Femur (tissue), 1 donor: ENCODE measurements at places on chromosomes 5 and 9.

- peak; percentile 15 for DNase-seq
These were observed 47.0 kb upstream of the EXOC3 start for GRCh38 chr5:395921-396530.

- no peak for DNase-seq
These were observed 30.9 kb downstream of the NR4A3 start for GRCh38 chr9:99852617-99853016.

GRCh38 chr5:125152461-125153189, 406.2 kb upstream of the ZNF608 start:
- DNase-seq, result no peak

GRCh38 chr5:98497418-98497817, 276.0 kb upstream of the RGMB start:
- DNase-seq, result no peak

DNA sequence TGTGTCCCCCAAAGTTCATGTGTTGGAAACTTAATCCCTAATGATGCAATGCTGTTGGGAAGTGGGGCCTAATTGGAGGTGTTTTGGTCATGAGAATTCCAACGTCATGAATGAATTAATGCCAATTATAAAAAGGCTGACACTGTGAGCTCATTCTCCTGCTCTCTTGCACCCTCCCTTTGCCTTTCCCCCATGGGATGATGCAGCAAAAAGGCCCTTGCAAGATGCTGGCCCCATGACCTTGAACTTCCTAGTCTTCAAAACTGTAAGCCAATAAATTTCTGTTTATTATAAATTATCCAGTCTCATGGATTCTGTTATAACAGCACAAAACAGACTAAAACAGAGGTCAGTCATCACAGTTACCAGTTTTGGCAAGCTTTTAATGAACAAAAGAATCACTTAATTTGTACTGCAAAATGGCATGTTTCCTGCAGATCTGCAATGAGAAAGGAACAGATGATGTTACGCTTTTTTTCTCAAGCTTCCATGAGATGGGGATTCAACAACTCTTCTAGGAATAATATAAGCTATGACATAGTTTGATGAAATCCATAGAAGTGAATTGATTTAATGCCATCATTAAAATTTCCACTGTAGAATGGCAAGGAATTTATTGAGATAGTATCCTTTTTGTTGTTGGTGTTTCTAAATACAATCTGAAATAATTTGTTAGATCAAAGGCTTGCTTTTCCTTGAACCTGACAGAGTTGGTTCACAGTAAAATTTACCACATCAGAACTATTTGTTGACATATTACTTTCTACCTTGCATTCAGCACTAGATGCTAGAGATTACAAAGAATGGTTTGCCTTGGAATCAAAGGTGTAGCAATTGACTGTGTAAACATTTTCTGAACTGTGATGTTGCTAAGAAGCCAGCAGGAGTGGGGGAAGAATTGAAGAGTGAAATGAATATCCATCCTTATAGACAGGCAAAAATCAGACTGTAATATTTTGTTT, 29.3 kb upstream of the RFK start:
- no peak for DNase-seq

- no peak for DNase-seq
These were observed 9.3 kb downstream of the SLC27A6 start for GRCh38 chr5:128974567-128974966.

- DNase-seq, result no peak
These were observed 107.9 kb upstream of the EFNA5 start for GRCh38 chr5:107778647-107779046.

GRCh38 chr5:60026161-60026560, 132.6 kb upstream of the PDE4D start:
- DNase-seq, result no peak

DNA sequence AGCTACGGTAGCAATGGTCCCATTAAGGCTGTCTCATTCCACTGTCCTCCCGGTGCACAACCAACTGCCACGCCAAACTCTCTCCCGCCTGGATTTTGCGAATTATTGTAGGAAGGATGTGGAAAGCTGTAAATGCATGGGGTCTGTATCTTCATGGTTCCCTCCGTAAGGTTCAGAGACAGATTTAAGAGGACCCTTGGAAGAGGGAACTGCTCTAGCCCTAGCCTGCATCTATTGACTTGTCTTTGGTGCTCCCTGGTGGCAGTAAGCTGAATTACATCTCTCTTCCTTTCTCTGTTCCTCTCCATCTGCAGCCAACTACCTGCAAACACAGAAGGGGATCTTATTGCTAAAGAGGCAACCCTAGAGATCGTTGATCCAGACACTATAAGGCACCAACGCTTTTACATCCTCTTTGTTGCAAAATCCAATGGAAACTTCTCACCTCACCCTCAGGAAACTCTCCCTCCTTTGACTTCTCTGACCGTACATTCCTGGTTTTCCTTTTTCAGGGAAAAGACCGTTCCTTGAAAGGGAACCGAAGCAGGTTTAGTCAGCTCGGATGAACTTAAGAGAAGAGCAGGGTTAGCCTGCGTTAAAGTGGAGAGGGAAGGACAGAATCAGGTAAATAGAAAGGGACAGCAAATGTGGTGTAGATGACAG, 11.9 kb downstream of the CAPSL start:
- peak; percentile 58 for DNase-seq

- peak; percentile 4 for DNase-seq
These were observed 31.7 kb downstream of the GLT6D1 start for GRCh38 chr9:135607401-135608293.

DNA sequence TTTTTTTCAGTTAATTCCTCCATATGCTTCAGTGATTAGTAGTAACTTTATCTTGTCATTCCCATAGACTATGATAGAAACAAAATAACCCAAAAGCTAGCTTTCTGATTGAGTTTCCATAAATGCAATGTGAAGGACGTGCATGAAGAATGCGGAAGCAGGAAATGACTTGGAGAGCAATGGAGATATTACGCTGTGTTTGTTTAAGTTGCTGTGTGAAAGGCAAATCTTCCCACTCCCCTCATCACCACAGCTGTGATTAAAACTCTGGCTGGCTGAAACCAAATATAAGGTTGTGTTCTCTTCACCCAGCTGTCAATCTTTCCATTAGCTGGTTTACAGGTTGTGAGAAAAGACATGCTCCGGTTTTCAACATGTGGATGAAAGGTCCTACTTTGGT, 83.9 kb downstream of the NR2F1-AS1 start:
- no peak for DNase-seq

DNA sequence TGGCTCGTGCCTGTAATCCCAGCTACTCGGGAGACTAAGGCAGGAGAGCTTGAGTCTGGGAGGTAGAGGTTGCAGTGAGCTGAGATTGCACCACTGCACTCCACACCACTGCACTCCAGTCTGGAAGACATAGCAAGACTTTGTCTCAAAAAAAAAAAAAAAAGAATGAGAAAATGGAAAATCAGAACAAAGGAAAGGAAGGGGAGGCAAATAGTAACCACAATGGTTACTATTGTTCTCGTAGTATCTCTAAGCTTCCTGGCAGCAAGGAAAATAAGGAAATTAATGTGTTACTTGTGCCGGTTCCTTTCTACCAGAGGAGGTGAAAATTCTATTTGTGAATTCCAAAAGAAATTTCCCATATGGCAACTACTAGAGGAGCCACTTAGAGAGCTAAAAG, 48.5 kb upstream of the BNC2 start:
- no peak for DNase-seq

DNA sequence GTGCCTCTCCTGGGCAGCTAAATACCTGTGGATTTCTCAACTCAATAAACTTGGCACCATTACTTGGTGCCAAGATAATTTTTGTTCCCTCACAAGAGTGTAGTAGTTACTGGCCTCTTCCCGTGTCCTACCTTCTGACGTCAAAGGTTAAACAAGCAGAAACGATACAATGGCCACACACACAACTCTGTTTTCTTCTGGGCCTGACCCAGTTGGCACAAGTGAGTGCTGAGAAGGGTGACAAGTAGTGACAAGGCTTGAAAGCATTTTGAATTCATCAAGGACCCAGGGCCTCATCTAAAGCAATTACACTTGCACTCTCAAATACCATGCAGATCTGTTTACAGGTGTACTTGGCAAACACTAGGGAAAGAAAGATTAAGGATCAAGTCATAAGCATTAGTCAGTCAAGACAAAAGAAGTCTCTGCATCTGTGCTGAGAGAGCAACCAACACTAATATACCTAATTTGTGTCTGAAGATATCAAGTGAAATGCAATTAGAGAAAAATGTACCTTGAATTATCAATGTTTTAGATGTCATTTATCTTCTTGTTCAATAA, 30.8 kb downstream of the RASEF start:
- no peak for DNase-seq

DNA sequence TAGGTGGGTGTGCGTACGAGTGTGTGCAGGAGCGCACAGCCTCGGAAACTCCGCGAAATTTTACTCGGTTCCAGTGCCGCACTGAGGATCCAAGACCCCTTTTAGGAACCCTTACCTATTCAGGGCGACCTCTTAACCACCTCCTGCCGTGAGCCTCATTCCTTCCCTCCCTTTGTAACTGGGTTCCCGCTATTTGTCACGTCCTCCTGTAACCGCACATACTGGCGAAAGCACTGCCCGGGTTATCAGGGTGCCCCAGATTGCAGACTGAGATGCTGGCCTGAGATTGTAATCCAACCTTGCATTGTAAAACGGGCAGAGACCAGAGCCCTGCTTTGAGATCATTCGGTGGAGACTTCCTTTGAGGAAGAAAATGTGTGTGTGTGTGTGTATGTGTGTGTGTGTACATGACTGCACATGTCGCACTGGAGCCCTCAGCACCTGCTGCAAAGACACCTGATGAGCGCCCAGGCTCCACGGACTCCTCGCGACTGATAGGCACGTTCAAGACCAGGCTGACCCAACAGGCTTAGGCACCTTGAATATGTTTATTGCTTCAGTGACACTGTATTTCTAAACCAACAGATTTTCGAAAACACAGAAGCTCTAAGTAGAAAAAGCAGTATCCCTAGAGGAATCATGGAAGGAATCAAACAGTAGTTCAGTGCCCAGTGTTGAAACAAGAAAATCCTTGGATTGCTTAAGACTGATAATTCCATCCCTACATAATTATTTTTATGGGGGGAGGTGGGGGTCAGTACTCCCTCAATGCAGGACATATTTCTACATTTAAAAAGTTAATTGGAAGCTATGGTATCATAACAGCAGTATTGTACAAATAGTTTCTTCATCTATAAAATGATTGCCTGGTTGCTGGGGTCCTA, 86.5 kb upstream of the TNFAIP8 start:
- DNase-seq, result peak; percentile 36

- DNase-seq, result no peak
These were observed 247.2 kb downstream of the CETN3 start for GRCh38 chr5:90162324-90162723.

GRCh38 chr9:135479469-135480052, at the start of gene PPP1R26:
Gene PPP1R26, plus strand, starts transcription at chr9:135479782. Its CDS starts 4,729 bp downstream, at chr9:135484511.
- no peak for DNase-seq

GRCh38 chr5:11182441-11183080, 421.5 kb upstream of the DAP start:
- no peak for DNase-seq

GRCh38 chr5:57504357-57504756, 21.7 kb upstream of the ACTBL2 start:
- DNase-seq, result no peak

- DNase-seq, result no peak
These were observed 94.3 kb downstream of the DAP start for GRCh38 chr5:10666531-10667299.

DNA sequence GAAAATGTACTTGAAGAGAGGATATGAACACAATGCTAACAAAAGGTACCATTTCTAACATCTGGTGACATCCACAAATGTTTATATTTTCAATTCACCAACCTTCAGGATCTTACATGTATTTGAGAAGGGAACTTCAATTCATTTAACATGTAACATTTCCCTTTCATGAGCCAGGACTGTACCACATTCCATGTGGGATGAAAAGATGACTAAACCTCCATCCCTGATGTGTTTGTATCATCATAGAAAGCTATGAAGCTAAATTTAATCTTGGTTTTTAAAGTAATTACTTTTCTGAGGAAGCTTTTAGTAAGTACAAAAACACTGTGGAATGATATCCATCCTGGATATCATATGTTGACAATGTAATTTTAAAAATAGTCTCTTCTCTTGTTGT, 78.2 kb upstream of the GNA14 start:
- no peak for DNase-seq

- DNase-seq, result peak; percentile 77
These were observed 48.3 kb upstream of the EGFL7 start for GRCh38 chr9:136614372-136614922.

DNA sequence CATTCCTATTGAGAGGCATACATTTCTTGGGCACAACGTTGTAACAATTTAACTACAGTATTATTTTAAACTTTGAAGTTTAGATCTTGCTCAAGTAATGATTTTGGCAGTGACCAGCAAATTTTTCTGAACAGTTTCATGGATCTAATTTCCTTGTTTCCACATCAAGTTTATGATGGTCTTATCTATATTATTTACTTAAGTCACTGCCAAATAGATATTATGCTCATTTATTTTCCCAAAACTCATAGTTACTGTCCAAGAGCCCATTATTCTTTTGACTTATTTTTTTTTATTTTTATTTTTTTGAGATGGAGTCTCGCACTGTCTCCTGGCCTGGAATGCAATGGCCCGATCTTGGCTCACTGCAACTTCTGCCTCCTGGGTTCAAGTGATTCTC, 86.5 kb upstream of the TLE4 start:
- DNase-seq, result no peak

DNA sequence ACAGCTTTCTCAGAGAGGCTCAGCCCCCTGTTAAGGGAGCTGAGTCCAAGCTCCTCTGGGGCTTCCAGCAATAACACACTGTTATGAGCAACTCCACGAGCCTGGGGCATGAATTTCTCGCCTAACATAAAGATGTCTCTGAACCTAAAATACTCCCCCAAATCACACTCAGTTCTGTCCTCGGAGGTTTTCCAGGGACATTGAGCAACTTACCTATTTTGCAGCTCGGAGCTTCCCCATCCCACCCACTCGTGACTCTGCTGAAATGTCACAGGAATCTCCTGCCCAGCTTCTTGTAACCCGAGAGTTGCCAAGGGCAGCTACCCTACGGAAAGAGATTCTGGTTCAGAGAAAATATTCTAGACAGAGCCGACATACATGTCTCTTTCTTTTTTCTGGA, 47.1 kb upstream of the SMIM23 start:
- no peak for DNase-seq

GRCh38 chr9:114005371-114006154, 72.5 kb downstream of the AMBP start:
- peak; percentile 17 for DNase-seq

DNA sequence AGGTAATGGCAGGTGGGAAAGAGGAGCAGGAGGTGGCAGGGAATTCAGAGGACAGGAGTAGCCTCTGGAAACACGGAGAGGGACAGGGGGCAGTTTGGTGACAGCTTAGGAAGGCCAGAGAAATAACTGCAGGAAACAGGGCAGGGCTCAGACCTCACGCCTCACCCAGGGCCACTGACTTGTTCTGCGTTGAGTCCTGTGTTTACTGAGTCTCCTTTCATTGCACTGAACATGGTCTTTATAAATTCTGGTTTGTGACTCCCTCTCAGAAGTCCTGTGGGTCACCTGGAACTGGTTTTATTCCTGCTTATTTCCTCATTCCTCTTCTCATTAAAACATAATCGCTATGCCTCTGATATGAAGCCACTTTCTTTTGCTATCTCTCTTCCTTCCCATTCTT, 55.2 kb upstream of the ZNF622 start:
- DNase-seq, result no peak
